NCI-H2107 (cell line): ENCODE measurements at places on chromosomes 5 and 9.
A peak's percentile ranks its signal among the peaks of the same experiment; 100 is the strongest.

GRCh38 chr5:33736510-33736909, 155.3 kb downstream of the ADAMTS12 start:
- no peak for DNase-seq

DNA sequence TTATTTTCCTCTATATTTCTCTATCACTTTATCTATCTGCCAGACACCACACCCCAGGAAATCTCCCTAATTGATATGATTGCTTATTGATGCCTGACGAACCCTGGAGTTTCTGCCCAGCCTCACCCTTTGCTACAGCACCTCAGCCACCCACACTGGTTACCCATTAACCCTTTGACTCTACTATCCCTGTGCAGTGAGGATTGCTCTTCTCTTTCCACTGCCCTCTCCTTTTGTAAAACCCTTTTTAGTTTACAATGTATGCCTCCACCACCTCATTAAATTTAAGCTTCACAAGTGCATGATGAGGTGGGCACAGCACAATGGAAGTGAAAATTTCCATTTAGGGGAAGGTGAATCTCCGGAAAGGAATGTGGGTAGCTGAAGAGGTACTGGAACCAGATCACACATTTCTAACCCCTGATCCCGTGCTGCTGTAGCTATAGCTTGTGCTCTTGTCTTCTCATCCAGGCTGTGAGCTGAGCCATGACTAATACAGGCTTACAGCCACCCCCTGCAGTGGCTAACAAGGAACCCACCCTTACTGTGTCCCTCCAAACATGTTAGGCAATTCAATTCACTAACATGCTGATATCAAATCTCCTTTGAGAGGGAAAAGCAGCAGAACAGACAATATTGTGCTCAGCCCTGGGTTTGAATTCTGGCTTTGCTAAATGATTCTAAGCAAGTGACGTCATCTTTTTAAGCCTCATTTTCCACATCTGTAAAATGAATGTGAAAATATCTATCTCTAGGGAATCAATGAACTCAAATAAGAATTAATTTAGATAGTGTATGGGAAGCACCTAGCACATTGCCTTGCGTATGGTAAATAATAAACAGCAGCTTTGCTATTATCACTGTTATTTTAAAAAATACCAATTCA, 186.9 kb upstream of the TRIM32 start:
- DNase-seq, result no peak

- DNase-seq, result no peak
These were observed 225.8 kb downstream of the NSG2 start for GRCh38 chr5:174271316-174271715.

DNA sequence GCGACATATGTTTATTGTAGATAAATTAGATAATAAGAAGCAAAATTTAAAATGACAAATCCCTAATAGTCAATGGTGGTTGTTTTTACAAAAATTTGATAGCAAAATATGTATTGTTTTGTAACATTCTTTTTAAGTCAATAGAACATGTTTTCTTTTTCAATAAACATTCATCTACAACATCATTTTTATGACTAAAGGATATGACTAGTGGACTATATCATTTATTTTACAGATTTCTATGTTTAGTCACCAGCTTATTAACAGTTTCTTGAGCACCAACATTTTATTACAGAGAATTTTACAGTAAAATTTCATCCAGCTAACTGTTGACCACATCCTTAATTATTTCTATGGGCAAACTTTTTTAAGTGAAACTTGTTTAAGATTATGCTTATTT, 114.7 kb upstream of the IL7R start:
- no peak for DNase-seq

DNA sequence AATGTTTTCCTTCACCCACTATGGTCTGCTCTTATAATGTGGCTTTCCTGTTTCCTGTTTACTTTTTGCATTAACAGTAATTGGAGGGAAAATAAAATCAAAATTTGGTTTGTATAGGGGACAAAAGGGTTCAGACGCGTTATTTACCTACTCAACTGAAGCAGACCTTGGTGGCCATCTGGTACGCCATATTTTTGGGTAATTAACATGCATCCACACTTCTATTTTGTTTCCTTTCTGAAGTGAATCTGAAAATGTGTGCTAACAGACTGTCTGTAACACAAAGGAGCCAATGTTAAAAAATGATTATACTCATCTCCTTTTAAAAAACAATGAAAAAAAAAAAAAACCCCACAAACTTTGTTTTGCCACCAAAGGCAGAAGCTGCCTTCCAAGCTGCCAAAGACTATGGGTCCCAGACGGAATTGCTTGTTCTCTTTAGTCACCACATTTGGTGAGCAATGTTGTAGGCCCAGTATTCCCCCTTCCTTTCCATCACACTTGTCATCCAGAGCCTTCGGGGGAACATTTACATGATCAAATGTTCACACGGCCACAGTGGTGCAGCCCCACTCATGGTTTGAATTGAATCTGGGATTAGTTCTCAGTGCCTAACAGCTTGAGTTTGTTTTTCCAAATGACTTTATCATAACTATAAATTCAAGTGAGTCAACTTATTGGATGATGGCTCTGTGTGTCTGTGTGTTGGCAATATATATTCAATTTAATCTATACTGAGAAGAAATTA, 323.7 kb upstream of the CD180 start:
- DNase-seq, result no peak

DNA sequence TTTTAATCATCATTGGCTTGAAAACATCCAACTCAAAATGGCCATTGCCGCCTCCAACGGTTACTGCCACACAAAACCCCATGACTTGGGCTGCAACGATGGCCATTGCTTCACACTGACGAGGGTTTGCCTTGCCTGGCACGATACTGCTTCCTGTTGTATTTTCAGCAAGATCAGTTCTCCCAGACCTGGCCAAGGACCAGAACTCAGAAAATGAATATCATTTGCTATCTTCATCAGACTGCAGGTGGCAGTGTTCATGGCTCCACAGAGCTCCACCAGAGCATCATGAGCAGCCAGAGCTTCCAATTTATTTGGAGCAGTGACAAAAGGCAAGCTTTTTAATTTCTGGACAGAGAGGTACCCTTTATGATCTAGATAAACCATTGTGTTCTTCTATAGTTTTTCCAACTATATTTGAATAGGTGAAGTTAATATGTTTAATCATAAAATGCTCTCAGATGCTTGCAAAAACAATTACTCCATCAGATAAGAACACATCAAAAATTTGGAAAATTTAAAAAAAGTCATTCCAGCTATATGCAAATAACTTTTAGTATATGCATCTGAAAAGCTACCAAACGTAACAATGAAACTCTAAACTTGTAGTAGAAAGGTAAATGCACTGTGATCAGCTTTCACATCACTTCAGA, 10.4 kb downstream of the AMACR start:
- DNase-seq, result peak; percentile 42

DNA sequence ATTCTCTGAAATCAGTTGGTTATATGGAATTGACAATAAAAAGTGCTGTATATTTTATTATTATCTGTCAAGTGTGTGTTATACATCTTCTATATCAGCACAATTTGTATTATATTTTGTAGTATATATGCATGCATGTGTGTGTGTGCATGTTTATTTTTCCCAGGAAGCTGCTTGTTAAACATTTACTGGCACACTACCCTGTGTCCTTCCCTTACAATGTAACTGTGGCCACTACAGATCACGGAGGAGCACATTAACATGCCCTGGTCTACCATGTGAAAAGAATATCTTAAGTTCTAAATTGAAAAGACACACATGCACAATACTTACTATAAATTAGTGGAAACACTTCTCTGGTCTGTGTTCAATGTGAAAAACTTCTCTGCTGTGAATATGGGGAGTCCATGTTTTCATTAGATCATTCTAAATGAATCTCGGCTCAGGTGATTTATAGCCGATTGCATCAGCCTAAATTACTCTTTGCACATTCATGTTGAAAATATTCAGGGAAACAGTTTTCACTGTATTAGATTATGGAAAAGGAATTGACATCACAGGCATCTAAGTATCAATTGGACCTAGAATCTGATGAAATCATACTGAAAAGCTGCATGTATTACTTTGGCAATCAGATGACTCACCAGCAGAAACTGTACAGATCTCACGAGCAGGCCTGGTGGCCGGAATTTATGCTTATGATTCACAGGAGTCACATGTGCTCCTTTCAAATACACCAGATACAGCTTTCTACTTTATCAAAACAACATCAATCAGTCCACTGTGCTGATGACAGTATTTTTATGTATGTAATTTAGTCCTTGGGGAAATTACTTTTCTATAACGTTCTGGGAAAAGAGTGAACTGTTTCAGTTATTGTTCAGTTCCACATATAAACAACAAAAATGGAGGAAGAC, 39.4 kb downstream of the LURAP1L start:
- peak; percentile 66 for DNase-seq

DNA sequence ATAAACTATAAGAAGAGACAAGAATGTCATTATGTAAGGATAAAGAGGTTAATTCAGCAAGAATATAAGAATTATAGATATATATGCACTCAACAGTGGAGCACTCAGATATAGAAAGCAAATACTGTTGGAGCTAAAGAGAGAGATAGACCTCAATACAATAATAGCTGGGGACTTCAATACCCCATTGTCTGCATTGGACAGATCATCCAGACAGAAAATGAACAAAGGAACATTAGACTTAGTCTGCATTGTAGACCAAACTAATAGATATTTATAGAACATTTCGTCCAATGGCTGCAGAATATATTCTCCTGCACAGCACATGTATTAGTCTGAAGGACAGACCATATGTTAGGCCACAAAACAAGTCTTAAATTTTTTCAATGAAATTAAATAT, 777.1 kb downstream of the CDH18 start:
- DNase-seq, result no peak

GRCh38 chr5:169706071-169706470, 69.0 kb downstream of the DOCK2 start:
- DNase-seq, result no peak

- DNase-seq, result no peak
These were observed 25.2 kb upstream of the BARHL1 start for GRCh38 chr9:132557159-132557558.

GRCh38 chr9:116327701-116328405, 174.3 kb downstream of the PAPPA start:
- DNase-seq, result no peak

GRCh38 chr5:6496207-6496584, 47.5 kb downstream of the UBE2QL1 start:
- no peak for DNase-seq

DNA sequence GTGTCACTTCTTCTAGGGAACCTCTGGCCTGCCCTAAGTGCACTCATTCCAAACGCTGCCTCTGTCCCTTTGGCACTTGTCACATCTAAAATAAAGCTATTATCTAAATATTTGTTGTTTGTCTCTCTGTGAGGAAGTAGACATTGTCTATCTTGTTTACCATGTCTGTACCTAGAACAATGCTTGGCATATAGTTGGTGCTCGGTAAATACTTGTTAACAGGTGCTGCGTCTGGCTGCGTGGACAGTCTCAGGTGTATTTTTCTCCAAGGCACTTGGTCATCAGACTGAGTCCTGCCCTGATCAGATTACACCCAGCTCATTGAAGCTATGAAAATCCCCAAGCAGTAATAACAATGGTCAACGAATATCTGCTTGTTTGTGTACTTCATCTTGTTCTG, 174.9 kb upstream of the SMIM23 start:
- DNase-seq, result no peak

- DNase-seq, result no peak
These were observed 144.6 kb upstream of the SLC30A5 start for GRCh38 chr5:68949256-68949655.

- no peak for DNase-seq
These were observed 132.1 kb downstream of the FOCAD start for GRCh38 chr9:20815923-20816703.

DNA sequence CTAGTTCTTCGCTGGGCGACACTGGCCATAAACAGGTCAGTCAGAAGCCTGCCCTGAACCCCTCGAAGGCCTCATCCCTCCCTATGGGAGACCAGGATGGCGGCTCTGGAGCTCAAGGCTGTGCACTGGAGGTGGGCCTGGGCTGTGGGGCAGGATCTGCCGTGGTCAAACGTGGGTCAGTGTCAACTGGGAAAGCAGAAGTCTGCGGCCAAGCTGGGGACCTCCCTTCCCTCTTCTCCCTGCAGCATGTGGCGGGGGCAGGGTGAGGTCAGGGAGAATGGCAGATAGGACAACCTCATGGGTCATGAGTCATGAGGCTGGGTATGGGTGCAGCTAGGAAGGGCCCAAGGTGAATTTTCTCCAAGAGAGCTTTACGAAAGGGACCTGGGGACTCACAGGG, 132.9 kb downstream of the RXRA start:
- DNase-seq, result no peak

DNA sequence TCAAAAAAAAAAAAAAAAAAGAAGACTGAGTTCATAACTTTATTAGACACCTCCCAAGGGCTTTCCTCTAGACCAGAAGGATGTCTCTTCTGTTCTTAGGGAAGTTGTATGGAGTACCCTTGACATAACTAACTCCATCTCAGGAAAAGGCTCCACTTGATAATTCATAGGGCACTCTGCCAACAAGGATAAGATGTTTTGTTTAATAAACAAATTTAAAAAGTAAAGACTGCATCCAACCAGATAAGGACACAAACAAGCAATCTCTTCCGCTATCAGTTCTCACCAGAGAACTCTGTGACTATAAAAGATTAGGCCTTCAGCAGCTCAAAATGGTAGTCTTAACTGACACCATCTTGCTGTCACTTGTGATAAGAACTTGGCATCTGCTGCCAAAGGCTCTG, 65.8 kb downstream of the SFXN1 start:
- no peak for DNase-seq

GRCh38 chr9:20754556-20754955, 70.5 kb downstream of the FOCAD start:
- no peak for DNase-seq

GRCh38 chr9:81626511-81626910, 62.8 kb downstream of the TLE1 start:
- DNase-seq, result no peak

GRCh38 chr5:141708016-141708415, 26.0 kb upstream of the ARAP3 start:
- DNase-seq, result no peak

DNA sequence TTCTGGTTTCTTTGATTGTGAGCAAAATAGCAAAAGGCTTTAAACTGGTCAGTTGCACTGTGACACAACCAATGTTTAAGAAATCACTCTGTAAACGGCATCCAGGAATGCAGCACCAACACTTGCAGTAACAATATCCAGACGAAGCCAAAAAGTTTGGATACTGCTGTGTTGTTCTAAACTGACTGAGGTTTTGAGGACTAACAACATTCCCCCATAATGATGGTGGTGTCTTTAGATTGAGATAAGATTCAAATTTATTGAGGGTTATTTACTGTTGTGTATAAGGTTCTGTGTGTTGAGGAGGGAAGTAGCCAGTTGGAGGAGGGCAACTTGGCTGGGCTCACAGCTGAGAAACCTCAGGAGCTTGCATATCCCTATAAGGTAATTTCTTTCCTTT, 353.6 kb downstream of the BNC2 start:
- DNase-seq, result no peak

DNA sequence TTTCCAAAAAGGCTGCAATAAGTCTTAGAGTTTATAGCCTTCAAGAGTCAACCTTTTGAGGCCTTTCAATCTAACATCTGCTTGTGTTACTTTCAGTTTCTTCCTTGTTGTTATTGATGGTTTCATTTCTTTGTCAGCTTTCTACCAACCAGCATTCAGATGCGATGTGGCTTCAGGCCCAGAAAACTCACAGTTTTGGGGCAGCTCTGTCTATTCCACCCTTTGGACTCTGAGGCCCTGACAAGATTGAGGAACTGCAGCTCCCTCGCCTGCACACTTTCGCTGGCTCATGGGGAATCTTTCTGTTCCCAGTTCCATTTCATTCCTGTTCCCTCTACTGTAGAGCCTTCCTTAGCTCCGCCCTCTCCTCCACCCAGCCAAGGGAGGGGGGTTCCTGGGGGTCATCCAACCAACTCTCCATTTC, 13.3 kb upstream of the WHRN start:
- no peak for DNase-seq

- no peak for DNase-seq
These were observed 12.8 kb upstream of the PANK3 start for GRCh38 chr5:168592014-168592368.
